LNCaP clone FGC (cell line): ENCODE measurements at places on chromosomes 5 and 9.

DNA sequence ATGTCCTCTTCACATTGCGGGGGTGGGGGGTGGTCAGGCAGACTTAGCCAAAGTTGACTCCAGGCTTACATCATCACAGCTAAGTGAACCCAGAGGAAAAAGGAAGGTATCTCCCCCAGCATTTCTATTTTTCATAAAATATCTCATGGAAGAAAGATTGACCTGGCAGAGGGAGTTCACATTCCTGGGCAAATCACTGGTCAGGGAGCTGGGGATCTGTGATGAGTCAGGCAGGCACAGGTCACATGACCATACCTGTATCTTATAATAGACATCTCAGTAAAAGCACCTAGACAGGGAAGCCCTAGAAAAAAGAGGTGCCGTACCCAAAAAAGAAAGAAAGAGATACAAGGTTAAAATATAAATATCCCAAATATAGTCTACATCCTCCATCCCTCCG is 57.3 kb upstream of the WWC1 start:
- DNase-seq, result no peak

- DNase-seq, result no peak
Observed at GRCh38 chr9:73202980-73203379, 51.3 kb downstream of the ANXA1 start.

DNA sequence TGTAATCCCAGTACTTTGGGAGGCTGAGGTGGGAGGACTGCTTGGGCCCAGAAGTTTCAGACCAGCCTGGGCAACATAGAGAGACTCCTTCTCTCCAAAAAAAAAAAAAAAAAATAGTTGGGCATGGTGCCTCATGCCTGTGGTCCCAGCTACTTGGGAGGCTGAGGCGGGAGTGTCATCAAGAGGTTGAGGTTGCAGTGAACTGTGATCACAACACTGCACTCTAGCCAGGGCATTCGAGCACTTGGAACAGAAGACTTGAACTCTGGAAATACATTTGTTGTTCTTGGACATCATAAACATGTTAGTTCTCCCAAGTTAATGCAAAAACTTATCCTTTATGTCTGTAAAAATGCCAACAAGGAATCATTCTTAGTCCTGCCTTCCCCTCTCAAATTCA is 29.6 kb downstream of the EHMT1 start:
- DNase-seq, result no peak

DNA sequence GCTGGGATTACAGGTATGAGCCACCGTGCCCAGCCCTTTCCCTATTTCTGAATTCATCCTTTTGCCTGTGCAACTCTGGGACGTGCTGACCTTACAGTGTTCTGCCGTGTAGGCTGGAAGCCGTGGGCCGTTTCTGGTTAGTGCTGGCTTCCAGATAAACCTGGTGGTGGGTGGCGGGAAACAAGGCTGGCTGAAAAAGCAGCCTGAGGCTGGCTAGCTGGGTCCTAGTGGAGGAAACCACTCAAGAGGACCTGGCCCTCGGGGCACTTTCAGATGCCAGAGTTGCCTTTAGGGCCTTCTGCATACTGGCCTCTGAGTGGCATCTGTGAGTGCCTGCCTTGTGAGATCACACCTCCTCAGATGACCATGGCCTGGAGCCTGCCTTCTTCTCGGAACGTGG is 26.9 kb downstream of the GALNT12 start:
- no peak for DNase-seq
